Central memory CD4-positive, alpha-beta T cell (primary cell): ENCODE measurements at places on chromosomes 7 and 10.

DNA sequence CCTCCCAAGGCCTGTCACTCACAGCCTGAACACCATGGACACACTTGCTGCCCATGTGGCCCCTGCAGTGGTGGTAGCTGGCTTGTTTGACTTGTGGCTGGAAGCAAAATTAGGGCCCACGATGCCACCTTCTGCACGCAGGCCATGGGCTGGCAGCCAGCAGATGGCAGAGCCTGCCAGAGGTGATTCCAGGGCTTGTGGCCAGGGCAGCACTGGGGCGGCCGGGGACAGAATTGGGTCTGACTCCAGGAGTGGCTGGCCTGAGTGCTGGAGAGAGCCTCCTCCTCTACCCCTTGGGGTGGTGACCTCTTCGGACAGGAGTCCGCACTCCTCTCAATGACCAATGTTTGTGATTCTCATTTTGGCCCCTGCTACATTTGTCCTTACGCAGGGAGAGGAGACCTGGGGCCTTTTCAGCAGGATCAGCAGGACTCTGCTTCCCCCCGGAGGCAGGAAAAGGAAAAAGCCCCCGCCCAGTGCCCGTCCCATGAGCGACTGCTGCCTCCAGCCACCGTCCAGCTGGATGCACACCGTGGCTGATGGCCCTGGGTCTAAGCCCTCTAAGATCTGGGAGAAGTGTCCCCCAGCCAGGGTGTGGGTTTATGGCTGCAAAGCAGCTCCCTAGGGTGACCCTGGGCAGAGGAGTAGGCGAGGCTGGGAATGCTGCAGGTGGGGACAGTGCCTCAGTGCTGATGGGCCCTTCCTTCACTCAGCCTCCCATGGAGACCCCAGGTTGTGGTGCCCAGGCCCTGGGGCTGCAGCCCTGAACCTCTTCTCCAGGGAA is 26.5 kb downstream of the DNAJB12 start:
- DNase-seq, result no peak

DNA sequence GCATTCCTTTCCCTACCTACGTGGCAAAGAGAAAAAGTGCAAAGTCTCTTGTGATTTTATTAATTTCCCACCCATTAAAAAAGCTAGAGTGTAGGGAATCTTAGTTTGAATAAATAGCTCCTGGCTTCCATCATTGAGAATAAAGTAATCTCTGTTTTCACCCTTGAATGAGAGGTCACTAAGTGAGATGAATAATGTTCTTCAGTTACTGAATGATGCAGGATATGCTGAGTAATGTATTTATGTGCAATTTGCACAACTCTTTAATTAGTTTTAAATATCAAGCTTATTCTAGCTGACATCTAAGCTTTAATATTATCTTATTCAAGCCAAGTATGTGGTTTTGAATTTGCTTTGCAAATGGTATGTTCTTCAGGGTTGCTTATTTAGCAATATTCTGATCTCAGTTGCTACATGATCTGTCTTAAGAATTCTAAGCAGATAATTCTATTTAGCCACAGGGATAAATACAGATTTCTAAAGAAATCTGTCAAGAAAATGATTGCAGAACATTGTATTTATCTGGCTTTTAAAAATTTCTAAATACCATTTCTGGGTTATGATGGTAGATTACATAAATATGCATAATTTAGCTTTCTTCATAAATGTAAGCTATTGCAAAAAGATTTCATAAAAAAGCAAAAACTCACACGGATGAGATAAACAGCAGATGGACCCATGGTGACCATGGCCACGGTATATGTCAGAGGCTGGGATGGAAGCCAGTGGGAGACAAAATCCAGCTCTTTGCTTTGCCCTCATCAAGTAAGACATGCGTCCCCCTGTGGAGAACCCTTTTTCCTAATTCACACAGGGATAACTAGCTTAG is 141.0 kb downstream of the MACC1 start:
- DNase-seq, result no peak

DNA sequence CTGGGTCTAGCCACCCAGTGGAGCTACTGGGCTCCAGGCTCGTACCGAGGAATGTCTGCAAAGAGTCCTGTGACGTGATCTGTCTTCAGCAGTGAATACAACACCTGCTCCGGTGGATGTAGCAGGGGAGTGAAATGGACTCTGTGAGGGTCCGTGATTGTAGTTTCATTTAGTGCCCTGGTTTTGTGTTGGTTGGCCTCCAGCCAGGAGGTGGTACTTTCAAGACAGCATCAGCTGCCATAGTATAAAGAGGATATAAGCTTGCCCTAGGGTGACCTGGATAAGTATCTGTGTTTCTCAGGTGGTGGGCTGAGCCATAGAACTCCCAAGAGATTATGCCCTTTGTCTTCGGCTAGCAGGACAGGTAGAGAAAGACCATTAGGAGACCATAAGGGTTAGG is 24.6 kb upstream of the WNT2 start:
- DNase-seq, result no peak

DNA sequence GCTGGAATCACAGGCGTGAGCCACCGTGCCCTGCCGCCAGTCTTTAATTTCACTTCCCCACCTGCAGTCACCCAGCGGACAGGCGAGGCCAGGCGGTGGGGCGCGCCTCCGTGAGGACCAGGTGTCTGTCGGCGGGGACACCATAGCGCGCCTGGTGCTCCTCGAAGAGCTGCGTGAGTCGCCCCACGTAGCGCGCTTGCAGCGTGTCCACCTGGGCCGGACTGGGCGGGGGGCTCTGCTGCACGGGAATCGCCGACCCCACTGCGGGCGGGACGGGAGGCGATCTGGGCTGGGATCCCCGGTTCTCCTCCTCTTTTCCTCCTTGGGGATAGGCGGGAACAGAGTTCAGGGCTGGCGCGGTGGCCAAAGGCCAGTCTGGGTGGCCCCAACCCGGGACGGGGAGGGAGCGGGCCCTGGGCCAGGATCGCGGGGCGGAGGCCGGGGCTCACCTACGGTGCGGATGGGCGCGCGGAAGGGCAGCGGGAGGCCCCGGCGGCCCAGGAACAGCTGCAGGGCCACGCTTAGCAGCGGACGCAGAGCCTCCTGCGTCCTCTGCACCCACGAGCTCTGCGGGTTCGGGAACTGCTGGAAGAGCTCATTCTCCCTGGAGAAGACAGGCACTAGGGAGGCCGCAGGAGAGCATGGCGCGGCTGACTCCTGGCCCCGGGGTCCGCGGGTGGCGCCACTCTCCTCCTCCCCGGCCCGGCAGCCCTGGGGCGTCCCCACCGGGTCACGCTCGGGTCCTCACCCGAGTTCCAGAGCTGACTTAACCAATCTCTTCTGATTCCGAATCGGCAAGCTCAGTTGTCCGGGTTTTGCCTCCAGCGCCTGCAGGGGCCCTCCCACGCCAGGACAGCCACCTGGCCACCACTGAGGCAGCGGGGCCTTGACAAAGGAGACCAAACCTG is 1.1 kb upstream of the MOGAT3 start:
- DNase-seq, result no peak

DNA sequence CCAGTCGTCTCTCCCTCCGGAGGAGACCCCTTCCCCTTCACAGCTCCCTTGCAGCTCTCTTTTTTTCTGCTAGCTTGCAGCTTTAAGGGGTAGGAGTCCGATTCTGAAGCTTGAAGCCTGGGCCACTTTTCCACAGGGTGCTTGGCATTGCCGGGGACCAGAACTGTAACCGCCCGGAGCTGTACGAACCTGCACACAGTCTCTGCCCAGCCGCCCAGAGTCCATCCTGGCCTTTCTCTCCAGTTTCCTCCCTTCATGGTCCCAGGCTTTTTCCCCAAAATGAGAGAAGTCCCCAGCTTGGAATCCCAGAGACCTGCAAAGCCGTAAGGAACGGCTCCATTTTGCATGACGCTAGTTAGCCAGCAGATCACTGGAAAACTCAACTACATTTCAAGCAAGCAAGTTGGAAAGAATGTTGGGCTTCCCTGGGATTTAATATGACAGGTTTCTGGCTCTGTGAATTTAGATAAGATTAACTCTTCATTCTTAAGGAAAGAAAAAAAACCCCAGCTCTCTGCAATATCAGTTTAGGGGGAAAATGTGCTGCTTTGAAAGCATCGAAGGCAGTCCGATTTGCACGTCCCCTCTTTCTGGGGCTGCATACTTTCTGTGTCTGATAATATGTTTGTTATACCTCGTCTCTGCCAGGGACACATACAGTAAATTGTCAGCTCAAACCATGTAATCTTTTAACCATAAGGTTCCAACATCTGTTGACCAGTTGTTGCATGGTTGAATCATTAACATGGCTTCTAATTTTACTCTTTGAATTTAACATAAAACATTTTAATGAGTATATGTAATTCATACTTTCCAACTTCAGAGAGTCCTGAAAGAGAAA is 190.0 kb upstream of the LYZL2 start:
- no peak for DNase-seq

DNA sequence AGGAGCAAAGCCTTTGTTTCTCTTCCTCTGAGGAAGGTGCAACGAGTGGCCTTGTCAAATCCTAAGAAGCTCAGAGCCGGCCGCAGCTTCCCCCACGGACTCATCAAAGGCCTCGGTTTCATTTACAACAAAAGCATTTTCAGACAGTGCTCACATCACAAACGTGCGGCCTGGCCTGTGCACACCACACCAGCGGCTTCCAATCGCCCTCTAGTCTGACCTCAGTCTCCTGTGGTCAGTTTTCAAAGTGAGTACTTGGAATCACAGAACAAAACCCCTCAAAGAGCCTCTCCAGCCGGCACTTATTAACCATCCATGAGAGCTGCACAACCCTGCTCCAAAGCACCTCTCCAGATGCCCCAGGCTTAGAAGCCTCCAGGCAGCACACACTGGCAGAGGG is 3.3 kb downstream of the RADIL start:
- no peak for DNase-seq

- no peak for DNase-seq
Observed at GRCh38 chr10:64574371-64574770, 1053.2 kb downstream of the REEP3 start.

DNA sequence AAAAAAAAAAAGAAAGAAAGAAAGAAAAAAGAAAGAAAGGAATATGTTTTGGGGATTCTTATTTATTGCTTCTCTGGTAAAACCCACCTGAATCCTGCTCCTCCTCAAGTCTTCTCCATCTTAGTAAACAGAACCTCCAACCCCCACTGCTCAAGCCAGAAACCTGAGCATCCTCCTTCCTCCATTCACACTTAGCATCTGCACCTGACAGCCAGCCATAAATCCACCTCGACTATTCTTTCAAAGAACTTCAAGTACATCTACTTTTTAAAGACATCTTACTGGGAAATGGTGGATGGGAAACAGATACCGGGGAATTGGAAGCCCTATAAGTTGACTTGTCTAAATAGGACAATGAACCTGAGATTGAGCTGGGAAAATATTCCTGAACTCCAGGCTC is 519.9 kb upstream of the DPP6 start:
- DNase-seq, result no peak

GRCh38 chr7:156606691-156607331 is 33.8 kb upstream of the RNF32 start:
- DNase-seq, result no peak

GRCh38 chr10:35336921-35337823 is 863 bp downstream of the CCNY start:
- peak; percentile 26 for DNase-seq

- DNase-seq, result no peak
Observed at GRCh38 chr10:85225311-85225710, 896.9 kb downstream of the CCSER2 start.

- no peak for DNase-seq
Observed at GRCh38 chr10:97053276-97053675, 132.5 kb downstream of the SLIT1 start.

GRCh38 chr10:52779541-52780390 is 7.2 kb upstream of the MBL2 start:
- DNase-seq, result no peak

- no peak for DNase-seq
Observed at GRCh38 chr7:108093341-108093740, 36.8 kb downstream of the LAMB4 start.

- DNase-seq, result no peak
Observed at GRCh38 chr10:98154076-98154475, 19.6 kb downstream of the R3HCC1L start.

DNA sequence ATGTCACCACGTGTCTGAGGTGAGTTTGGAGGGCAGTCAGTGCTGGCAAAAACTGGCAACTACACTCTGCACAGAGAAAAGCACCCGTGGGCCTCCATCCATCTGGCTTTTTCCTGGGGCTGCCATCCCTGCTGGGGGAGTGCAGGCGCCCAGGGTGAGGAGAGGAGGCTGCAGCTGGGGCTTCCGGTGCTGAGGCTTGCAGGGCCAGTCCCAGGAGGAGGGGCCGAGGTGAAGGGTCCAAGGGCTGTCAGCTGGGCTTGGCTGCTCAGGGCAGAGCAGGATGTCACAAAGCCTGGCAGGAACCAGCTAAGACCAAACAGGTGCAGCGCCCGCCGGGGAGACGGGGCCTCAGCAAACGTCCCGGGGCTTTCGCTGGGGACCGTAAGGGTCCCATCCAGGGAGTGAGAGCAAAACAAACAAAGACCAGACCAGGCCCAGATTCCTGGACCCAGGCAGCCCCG is 77.2 kb downstream of the CFAP46 start:
- no peak for DNase-seq

DNA sequence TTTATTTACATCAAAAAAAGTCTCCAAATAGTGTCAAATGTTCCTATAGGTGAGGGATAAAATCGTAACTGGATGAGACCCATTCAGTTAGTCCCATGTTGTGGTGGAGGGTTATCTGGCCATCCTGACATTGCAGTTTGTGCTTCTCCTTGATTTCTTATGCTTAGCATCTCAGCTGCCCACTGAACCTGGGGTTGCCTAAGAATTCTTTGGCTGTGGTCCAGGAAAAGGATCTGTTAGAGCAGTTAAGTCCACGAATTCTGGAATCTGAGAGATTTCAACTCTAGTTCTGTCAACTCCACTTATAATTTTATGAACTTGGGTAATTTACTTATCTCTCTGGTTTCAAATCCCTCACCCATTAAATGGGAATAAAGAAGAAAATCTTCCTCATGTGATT is 1673.4 kb downstream of the REEP3 start:
- no peak for DNase-seq

GRCh38 chr10:97321032-97321803 is 2.1 kb downstream of the FRAT1 start:
- DNase-seq, result no peak

GRCh38 chr7:112069879-112070321 is 136.3 kb downstream of the DOCK4 start:
- DNase-seq, result no peak

- no peak for DNase-seq
Observed at GRCh38 chr7:14196555-14196954, 207.1 kb upstream of the ETV1 start.
